ENCODE measurements at places on chromosomes 2 and 18.

DNA sequence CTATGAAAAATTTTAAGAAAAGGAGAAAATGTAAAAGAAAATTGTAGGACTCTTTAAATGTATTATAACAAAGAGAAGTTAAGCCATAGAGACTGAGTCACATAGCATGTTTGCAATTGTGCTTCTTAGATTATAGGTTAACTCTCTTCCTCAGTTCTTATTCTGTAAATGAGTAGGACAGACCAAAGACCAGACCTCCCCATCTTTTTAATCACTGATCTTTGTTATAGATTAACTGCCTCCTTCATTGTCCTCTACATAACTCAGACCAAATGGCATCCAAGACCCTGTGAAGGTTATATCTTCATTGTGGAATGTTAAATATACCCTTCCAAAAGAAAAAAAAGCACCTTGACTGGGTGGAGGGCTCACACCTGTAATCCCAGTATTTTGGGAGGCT is 316.9 kb upstream of the LRRTM4 start:
- DNase-seq = no peak

DNA sequence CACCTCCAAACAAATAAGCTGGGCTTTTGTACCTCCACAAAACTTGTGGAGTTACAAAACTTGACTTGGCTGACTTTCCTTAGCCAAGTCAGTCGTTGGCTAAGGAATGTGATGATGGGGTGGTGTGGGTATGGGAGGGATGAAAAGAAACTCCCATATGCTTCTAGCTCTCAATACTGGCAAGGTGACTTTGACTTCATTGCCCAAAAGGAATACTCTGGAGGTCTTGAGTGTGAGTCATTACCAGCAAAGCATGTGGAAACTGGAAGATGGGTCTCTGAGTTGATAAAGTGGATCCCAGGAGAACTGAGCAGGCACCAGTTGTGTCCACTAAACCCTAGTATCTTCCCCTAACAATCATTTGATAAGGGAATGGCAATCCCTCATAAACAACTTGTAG is 226.7 kb downstream of the GULP1 start:
- no peak for DNase-seq

DNA sequence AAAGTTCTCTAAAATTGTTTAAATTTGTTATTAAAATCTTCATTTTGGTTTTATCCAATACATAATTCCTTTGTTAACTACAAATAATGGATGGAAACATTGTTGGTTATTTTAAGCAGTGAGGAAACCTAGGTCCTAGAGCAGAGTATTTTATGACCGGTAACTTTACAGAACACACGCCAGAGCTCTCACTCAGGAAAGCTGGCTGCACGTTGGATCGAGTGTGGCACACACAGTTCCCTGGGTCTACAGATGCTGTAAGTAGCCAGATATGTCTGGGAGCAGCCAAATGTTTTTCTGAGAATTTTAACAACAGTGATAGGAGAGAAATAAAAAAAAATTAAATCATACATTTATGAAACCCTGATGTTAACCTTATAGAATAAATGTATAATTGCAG is 264.4 kb downstream of the ZNF407 start:
- no peak for DNase-seq

- DNase-seq = peak; percentile 82
Observed at GRCh38 chr2:61017556-61018317, at the start of the genes PEX13 and PUS10. Gene PEX13 (plus strand): TSS chr2:61017720. CDS start chr2:61017760, 40 bp downstream. Gene PUS10 (minus strand): TSS chr2:61018255. CDS start chr2:61011890, 6,365 bp downstream.

GRCh38 chr2:65664931-65665330 is 232.5 kb upstream of the SPRED2 start:
- no peak for DNase-seq

DNA sequence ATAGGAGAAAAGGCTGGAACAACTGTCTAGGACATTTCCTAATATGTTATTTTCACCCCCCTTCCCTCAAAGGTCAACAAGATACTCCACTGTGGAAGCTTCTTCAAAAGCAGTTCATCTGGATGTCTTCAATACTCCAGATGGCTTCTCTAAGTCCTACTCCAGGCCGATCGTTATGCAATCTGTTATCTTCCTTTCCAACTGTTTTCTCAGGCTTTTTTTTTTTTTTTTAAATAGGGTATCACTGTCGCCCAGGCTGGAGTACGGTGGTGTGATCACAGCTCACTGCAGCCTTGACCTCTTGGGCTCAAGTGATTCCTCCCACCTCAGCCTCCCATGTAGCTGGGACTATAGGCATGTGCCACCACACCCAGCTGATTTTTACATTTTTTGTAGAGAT is 26.3 kb downstream of the ATP8B1 start:
- no peak for DNase-seq

GRCh38 chr2:233451950-233452349 is 97.7 kb downstream of the DGKD start:
- no peak for DNase-seq

Measured in stimulated activated CD4-positive, alpha-beta T cell treated with anti-CD3 and anti-CD28 coated beads, Interleukin-15, amount 100 ng/mL, for 24 hours (primary cell).